Midbrain (tissue), 1 donor: ENCODE measurements at places on chromosomes 6 and 20.

GRCh38 chr6:89087881-89088280 lies 7.3 kb downstream of the PNRC1 start:
- DNase-seq, result no peak

DNA sequence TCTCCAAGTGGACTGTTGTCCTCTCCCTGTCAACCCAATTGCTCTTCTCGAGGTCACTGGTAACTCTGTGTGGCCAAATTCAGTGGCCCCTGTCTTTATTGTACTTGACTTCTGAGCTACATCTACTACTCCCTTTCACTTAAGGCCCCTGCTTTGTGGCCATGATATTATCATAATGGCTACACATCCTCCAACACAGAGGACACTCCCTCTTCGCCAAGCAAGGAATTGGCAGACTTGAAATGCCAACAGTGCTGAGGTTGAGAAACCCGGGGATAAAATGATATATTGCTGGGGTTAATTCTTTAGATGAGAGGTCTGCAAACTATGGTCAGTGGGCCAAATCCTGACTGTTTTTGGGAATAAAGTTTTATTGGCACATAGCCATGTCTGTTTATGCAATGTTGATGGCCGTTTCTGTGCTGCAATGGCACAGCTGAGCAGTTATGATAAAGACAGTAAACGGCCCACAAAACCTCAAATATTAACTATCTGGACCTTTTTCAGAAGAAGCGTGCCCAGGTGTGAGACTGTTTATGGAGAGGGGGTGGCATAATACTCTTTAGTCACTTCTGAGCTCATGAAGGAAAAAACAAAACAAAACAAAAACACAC lies 12.0 kb upstream of the MRPS10 start:
- DNase-seq, result no peak

- DNase-seq, result no peak
These were observed 15.5 kb downstream of the FOXA2 start for GRCh38 chr20:22568872-22569344.

GRCh38 chr20:11850901-11851300 lies 66.8 kb upstream of the BTBD3 start:
- no peak for DNase-seq

GRCh38 chr6:153790048-153790447 lies 249.0 kb upstream of the OPRM1 start:
- DNase-seq, result no peak

- DNase-seq, result no peak
These were observed 36.9 kb upstream of the AVP start for GRCh38 chr20:3121271-3121911.

DNA sequence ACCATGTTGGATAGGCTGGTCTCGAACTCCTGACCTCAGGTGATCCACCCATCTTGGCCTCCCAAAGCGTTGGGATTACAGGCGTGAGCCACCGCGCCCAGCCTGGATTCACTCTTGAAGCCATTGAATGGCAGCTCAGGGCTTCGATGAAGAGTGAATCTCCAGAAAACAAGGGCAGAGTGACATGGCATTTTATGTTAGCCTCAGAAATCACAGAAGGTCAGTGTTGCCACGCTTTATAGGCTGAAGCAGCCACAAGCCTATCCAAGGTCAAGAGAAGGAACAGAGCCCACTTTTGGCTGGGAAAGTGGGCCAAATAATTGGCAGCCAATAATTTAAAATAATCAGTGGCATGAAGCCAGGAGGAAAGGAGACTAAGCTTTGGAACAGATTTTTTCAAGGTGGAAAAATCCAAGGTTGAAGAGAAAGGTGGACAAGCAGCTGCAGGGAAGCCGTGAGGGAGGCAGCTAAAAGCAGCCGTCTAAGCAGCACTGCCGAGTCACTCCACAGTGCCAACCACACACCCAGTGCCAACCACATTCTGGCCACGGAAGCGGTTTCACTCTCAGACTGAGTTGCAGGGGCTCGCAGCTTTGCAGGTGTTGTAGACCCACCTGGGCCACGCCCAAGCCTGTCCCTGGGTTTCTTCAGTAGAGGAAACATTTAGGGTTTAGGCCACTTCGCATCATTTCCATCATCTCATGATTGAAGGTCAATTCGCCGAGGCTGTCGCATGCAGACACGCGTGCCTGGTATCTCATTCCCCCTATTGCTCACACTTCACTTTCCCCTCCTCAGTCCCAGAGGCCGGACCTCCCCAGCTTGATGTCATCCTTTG lies 17.4 kb upstream of the AVP start:
- no peak for DNase-seq
